GM13977 (cell line): ENCODE measurements at places on chromosomes 6 and 20.

- no peak for DNase-seq
Measured at GRCh38 chr6:147991961-147992360, 350.7 kb upstream of the SASH1 start.

- DNase-seq = no peak
Measured at GRCh38 chr6:143229400-143229799, 168.7 kb downstream of the AIG1 start.

DNA sequence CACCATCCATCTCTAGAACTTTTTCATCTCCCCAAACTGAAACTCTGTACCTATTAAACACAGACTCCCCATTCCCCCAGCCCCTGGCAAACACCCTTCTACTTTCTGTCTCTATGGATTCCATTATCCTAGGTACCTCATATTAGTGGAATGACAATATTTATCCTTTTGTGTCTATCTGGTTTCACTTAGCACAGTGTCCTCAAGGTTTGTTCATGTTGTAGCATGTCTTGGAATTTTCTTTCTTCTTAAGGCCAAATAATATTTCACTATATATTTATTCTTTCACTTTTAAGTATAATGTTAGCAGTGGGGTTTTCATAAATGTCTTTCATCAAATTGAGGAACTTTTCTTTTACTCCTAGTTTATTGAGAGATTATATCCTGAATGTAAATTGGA is 56.8 kb upstream of the DSP start:
- DNase-seq = no peak

GRCh38 chr20:8964959-8965562 is 103.8 kb upstream of the PLCB4 start:
- DNase-seq = no peak
